Stimulated activated CD8-positive, alpha-beta memory T cell treated with anti-CD3 and anti-CD28 coated beads, Interleukin-4, amount 100 ng/mL, for 1 hour (primary cell): ENCODE measurements at places on chromosomes 6 and 20.
A peak's percentile ranks its signal among the peaks of the same experiment; 100 is the strongest.

DNA sequence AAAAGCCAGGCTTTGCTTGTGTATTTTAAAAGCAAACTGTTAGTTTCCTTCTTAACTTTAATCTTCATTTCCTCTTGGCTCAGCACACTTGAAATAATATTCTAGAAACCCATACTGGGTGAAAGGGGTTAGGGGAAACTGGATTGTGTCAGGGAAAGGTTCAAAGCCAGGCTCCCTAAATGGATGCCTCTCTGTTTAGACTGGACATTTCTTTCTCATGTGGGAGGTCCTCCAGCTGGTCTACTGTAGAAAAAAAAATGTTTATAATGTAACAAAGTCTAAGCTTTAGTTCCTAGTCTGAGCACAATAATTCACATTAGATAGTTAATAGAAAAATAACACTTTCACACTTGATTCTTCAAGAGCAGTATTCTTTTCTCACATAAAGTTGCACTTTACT, 89.0 kb upstream of the AKIRIN2 start:
- no peak for DNase-seq

DNA sequence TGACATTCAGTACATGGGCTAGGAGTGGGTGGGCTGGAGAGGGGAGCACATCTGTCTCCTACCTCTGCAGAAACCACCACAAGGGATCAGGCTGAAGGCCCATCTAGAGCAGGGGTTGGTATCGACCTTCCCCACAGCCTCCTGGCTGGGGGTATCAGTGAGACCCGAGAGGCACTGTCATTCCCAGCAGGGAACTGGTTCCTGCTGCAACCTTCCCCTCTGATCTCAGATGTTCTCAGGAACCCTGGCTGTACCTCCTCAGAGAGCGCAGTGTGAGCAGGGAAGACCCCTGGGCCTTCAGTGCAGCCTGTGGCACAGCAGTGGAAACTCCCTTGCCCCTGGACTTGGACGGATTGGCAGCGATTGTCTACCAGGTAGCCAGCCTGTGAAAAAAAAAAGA, 7.8 kb downstream of the IP6K3 start:
- DNase-seq, result no peak

GRCh38 chr20:10573273-10573950, 100.4 kb downstream of the JAG1 start:
- DNase-seq, result no peak

- DNase-seq, result no peak
Observed at GRCh38 chr6:15526212-15526701, 136.6 kb downstream of the DTNBP1 start.

DNA sequence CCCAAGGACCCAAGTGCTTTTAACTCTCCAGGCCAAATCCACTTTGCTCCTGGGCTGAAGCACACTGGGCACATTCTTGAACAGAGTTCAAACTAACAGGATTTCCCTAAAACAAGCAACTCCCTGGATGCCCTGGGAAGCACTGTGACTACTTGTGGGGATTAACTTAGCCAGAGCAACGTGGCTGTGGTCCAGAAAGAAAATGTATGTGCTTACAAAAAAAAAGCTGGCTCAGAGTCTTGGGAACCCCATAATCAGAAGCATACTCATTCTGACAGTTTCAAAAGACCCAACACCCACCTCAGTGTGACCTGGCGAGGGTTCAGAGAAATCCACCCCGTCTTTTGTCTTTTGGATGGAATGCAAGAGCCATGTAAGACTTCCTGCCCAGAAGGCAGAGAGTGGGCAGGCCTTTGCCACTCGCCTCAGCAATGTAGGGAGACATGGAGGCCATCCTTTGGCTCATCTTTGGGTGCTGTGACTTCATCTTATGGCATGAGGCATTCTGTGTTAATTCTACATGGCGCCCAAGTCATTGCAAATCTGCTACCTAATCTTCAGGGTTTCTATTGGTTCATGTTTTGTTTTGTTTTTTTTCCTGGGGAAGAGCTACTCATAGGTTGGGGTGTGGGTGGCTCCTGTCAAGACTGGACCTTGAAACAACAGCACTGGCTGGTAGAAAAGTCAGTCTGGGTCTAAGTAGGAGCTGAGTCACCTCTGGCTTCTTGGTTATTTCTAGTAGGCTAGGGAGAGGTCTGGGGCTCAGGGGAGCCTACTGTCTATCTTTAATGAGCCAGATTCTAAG, 248.6 kb upstream of the SUPT3H start:
- no peak for DNase-seq

GRCh38 chr6:81304466-81304865, 448.0 kb downstream of the TENT5A start:
- no peak for DNase-seq

- DNase-seq, result no peak
Observed at GRCh38 chr6:45574885-45575284, 197.2 kb upstream of the SUPT3H start.

DNA sequence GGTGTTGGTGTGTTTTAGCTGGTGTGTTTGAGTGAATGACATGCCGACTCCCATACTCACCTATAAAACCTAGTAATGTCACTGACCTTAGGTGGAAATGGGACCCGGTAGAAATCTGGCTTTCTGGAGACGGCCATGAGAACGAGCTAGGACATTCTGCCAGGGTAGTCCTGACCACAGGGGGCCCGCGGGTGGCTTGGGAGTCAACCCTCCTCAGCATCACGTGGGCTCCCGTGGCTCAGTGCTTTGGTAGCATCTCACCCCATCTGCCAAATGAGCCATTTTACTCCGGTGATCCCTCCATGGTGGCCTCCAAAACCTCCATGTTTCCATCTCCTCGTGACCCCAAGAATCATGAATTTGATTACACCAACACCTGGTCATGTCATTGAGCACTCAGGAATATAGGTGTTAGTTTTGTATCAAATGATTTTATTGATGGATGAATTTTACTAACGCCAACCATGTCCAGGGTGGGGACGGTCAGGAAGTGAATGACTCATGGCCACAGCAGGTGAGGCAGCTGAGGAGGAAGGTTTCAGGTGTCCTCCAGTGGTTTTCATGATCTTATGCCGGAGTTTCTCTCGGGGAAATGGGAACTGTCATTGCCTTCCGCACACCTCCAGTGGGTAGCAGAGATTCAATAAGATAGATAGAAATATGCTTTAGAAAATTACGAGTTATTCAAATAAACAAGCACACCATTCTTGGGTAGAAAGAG, 195.0 kb downstream of the SYNDIG1 start:
- no peak for DNase-seq

- DNase-seq, result no peak
Observed at GRCh38 chr6:161413355-161413771, 139.5 kb upstream of the AGPAT4 start.

DNA sequence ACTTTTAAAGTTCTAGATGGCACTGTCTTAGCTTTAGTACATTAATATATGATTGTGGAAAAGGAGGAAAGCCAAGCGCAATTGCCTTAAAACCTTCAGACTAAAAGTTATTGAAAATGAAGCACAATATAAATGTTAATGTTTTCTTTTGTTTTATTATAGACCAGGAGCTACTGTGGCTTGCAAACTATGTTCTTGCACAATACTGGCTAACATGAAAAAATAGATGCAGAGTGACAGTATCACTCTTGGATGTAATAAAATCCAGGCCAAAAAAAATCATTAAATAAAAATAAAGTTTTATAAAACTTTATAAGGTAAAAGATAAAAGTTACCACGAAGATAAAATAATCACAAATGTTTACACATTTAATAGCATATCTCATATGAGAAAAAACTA, 18.3 kb upstream of the PLN start:
- DNase-seq, result no peak

DNA sequence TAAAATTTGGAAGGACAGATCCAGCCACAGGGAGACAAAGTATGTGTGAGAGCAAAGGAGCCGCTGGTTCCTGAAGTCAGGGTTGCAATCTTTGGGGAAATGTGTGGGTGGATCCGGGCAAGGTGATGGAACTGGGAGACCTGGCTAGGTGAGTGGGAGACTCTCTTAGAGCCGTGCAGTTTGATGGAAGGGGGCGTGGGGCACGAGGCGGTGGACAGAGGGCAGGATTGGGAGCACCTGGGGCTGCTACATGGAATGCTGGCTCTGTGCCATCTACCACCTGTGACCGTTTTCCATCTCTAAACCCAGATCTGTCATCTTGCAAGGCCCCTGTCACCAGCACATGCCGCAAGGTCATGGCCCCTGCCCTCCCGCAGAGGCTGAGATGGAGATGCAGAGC, 268.4 kb downstream of the SMOC2 start:
- no peak for DNase-seq

- no peak for DNase-seq
Observed at GRCh38 chr6:37260040-37260439, 2.1 kb upstream of the TMEM217 start.

DNA sequence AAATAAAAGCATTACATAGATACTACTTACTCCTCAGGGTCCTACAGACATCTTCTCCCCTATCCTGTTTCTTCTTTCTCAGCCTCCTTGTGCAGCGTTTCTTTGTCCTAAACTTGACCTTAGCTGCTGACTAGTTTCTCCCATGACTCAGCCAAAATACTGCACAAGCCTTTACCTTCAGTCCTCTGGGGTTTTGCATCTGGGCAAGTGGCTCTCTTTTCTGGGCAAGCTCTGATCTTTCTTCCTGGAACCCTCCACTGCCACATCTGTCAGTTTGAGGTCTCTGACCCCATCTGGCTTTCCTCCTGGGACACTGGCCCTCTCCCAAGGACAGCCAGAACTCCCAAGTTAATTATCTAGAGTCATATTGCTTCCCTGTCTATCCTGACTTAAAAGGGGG, 838.4 kb downstream of the DHX35 start:
- DNase-seq, result no peak

DNA sequence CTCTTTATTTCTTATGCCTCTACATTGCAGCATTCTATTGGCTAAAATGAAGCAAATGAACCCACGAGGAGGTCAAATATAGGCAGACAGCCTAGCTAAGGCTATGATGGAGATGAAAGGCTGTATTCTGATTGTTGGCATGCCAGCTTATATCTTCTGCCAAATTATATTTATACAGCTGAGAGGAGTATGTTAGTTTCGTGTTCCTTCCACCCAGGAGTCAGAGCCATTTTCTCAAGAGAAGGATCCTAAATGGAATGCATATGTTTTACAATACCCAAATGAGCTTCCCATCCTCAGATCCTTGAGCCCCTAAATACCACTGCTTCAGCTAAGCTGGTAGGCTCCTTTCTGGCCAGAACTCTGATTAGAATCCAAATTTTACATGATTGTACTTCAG, 178.4 kb upstream of the HDDC2 start:
- no peak for DNase-seq

DNA sequence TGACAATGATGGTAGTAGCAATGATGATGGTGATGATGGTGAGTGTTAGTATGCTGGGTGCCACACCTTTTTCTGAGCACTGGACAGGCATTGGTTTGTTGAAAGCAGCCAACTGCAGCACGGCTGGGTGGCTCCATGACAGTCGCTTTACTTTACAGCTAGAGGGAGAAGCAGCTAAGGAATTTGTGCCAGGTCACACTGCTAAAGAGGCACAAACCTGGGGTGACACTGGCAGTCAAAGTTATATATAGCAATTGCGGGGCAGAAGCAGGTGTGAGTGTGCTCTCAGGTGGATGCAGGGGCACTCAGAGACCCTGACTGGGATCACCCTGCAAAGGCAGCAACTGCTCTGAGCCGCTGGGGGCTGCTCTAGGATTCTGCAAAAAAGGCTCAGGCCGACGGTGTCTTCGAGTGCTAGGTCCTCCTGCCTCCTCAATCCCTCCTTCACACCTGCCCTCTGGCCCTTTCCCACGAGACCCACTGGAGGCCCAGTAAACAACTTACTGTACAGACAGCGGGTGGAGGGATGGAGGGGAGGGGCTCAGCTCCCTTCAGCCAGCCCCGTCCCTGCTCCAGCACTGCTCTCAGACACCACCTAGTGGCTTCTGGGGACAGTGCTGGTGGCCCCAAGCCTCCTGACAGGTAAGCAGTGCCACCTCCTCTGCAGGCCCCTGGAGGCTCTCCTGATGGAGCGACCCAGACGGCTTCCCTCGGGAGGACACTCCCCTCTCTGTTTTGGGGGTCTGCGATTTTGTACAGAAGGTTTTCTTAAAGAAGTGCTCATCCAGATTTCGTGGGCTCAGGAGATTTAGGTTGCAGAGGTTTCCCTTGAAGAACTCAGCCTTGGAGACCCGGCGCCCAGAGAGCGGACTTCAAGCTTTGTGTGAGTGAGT, 4.4 kb upstream of the RPS21 start:
- DNase-seq, result peak; percentile 60

- no peak for DNase-seq
Observed at GRCh38 chr20:50067461-50067860, 45.5 kb downstream of the UBE2V1 start.

DNA sequence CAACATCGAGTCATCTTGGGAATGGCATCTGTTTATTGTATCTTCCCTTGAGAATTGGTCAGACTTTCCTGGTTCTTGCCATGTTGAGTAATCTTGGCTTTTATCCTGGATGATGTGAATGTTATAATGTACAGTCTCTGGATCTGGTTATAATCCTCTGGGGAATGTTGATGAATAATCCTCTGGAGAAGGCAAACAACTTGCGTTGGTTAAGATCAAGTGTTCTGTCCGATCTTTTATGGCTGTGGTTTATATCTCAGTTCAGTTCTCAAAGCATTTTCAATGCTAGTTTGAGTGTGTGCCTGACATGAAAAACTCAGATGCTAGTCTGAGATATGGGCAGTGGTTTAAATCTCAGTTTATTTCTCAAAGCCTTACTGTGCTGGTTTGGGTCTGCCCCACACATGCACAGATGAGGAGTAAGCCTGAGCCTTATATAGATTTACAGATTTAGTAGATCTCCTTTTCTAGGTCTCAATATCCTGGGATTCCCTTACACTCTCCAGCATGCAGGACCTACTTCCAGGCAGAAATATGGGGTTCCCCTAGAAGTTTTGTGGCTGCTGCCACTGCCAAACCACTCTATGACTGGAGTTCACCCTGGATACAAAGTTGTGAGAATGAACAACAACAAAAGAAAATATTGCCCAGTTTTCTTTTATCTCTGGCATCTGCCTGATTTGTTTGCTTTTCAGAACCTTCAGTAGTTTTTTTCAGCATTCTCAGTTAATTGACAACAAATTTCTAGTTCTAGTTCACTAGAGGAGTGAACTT, 191.8 kb upstream of the MAN1A1 start:
- no peak for DNase-seq

GRCh38 chr6:148969603-148970061, 222.8 kb downstream of the UST start:
- no peak for DNase-seq

- no peak for DNase-seq
Observed at GRCh38 chr20:51607170-51607569, 64.7 kb upstream of the NFATC2 start.

GRCh38 chr6:136290410-136291010, 864 bp upstream of the BCLAF1 start:
- DNase-seq, result peak; percentile 53
